ENCODE measurements at places on chromosomes 2 and 18. TPM values are rescaled to one million over a fixed set of nuclear protein-coding genes. Genes with fewer than 3 reads are reported as not detected.

DNA sequence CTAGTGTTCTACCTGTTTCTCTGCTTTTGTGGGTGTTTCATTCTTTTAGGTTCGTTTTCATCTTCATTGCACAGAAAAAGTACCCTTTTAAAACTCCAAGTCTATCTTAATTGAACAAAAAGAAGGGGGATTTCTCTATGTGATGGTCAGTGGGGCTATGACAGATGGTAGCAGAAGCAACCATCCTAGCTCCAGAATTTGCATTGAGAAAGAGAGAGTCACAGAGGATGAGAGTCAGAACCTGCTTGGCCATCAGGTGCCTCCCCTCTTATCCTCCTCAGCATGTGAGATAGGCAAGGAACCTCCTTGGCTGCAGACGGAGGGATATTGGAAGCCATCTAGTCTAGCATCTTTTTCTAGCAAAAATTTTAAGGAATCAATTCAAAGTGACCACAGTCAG, 398.0 kb upstream of the DCC start:
- DNase-seq = no peak

GRCh38 chr2:68362749-68363148, 2.3 kb upstream of the PLEK start:
- peak; percentile 67 for DNase-seq

The ACVR1C gene
- total RNA-seq = not detected

DNA sequence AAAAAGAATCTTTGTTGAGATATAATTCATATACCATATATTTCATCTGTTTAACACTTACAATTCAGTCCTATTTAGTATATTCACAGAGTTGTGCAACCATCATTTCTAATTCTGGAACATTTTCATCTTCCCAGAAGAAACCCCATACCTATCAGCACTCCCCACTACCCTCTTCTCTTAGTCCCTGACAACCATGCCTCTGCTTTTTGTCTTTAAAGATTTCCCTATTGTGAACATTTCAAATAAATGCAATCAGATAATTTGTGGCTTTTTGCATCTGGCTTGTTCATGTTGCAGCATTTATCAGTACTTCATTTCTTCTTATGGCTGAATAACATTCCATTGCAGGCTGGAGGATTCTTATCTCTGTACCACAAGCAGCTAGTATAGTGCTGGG, 305.9 kb upstream of the MEX3C start:
- no peak for DNase-seq

The OST4 gene
- 201 TPM for total RNA-seq

The SP140 gene
- total RNA-seq = 24.2 TPM

GRCh38 chr18:53253789-53254188, 913.8 kb downstream of the DCC start:
- no peak for DNase-seq

The LRRTM4 gene
- 0.07 TPM for total RNA-seq

GRCh38 chr2:34162231-34162630, 563.1 kb upstream of the FAM98A start:
- DNase-seq = no peak

DNA sequence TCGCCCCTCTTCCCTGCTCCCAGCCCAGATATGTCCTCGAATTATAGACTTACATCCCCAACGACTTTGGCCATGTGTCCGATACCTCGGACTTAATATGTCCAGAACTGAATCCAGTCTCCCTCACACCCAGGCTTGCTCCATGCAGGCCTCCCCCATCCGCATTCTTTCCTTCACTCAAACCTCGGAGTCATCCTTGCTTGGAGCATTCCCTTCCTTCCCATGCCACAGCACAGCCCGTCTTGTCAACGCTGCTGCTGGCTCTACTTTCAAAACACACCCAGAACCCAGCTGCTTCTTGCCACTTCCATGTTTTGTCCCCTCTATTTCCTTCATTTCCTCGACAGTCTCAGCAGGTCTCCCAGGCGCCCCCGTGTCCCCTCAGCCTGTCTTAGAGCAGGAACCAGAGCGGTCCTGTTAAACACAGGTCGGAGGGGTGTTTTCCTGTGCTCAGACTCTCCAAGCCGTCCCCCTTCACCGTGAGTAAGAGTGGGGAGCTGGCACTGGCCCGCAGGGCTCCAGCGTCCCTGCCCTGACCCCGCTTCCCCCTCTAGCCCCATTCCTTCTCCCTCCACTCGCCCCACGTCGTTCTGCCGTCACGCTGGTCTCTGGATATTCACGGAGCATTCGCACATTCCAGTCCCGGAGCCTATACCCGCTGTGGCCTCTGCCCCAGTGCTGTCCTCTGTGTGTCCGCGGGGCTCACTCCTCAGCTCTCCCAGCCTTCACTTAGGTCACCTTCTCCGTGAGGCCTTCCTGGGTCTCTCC, 54.4 kb downstream of the VAPA start:
- DNase-seq = no peak

The LRP2 gene
- not detected for total RNA-seq

DNA sequence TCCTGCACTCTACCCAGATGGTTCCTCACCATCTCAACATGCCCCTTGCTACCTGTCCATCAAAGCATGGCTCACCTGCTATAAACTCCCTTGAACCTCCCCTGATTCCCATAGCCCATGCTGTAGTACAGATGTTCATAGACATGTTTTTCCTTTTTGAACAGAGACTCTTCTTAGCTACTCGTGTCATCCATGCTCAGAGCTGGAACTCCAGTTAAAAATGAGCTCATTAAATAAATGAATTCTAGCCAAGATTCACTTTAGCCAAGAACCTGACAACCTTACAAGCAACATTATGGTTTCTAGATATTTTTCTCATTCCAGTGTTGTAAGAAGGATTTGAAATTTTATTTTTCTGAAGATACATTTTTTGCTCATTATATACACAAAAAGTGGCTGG, 65.0 kb downstream of the SCG2 start:
- no peak for DNase-seq

All from Karpas-422 (cell line).